ENCODE measurements at places on chromosomes 5 and 9.

DNA sequence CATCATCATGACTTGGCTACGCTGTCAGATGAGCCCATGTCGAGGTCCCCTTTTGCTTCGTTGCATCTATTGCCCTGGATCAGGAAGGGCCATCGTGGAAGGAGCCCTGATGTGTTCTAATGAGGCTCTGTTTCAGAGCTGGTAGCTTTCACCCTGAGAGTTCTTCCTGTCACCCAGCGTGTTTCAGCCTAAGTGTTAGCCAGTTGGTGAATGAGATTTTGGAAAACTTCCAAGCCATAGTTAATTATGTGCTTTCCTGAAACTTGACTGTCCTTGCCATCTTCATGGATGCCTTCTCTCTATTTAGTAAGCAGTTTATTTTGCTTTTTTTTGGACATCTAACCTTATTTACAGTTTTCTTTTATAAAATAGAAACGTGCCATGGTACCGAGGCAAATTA, 1695.4 kb upstream of the WWC1 start:
- DNase-seq, result no peak

GRCh38 chr5:179620703-179621350, 2.6 kb downstream of the HNRNPH1 start:
- DNase-seq, result no peak

- no peak for DNase-seq
These were observed 174.5 kb upstream of the KLF9 start for GRCh38 chr9:70588999-70589398.

- DNase-seq, result no peak
These were observed 3.4 kb downstream of the SLC38A9 start for GRCh38 chr5:55708732-55709131.

- no peak for DNase-seq
These were observed 175.7 kb downstream of the ARHGAP26 start for GRCh38 chr5:142945845-142946244.

DNA sequence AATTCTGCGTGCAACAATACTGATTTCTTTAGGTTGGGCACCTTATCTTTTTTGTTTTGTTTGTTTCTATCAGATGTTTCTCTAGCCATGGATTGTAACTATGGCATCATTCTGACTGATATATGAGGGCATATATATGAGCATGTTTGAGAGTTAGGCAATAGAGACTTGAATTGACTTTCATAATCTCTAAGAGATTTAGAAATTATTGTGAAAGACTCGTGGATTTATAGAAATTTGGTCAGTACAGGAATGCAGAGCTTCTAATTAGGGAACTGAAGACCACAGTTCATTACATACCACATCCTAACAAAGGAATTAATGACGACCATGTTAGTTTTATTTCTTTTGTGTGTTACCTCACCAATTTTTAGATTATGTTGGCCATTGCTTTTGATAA, 546.0 kb upstream of the GRAMD2B start:
- no peak for DNase-seq

GRCh38 chr9:89590415-89590814, 14.4 kb upstream of the GADD45G start:
- no peak for DNase-seq

- no peak for DNase-seq
These were observed at the start of gene IL3 for GRCh38 chr5:132060501-132061161. IL3 (plus strand) TSS chr5:132060655; CDS start chr5:132060707, 52 bp downstream.

GRCh38 chr9:37251452-37251851, 131.1 kb downstream of the ZCCHC7 start:
- no peak for DNase-seq

DNA sequence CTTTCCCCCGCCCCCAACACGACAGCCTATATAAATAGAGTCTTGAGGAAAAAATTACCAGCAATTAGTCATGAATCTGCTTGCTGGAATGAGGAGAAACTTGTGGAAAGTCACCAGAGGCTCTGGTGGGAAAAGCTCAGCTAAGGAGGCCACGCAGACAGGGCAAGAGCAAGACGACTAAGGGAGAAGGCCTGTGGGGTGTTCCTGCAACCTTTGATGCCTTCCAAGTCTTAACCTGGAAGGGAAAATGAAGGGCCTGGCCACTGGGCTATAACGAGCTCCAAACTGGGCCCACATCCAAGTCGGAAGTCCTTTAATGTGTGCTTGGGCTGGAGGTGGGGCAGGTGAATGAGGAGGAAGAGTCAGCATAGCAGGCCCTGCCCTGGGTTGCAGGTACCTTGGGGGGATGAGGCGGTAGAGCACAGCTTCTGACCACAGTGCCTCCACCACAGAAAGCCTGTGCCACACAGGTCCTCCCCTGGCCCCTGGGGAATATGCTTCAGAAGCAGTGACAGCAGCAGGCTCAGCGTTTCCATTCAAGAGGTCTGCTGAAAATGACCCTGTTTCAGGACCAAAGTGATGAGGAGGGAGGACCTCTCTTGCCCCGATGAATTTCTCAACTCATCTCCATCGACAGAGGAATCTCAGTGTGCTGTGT, 92.8 kb upstream of the LRRTM2 start:
- DNase-seq, result no peak

- DNase-seq, result no peak
These were observed 152.5 kb downstream of the EFNA5 start for GRCh38 chr5:107518190-107518589.

GRCh38 chr5:170092455-170093101, 13.1 kb upstream of the FOXI1 start:
- DNase-seq, result no peak

DNA sequence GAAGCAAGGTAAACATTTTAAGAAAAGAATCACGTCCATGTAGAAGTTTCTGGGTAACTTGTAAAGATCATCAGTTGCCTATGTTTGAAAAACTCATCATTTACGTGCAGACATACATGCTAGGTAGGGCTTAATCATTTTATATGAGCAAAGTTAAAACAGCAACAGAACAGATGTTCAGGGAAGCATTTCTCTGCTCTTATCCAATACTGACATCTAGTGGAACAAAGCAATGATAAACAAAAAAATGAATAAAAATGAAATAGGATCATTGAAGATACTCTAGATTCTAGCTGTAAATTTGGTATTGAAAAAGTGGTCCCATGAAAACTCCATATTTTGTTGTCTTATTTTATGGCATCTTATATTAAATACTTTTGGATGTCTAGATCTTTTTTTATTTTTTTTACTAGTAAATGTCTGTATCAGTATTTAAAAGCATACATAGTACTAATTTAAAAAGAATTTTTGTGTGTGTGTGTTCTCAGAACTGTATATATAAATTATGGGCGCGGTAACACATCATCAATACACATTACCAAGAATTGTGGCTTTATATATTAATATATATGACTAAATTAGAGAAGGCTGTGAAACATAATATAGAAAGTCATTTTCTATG, 1050.2 kb downstream of the CDH12 start:
- DNase-seq, result no peak

GRCh38 chr9:79762070-79762469, 190.3 kb downstream of the TLE4 start:
- no peak for DNase-seq

DNA sequence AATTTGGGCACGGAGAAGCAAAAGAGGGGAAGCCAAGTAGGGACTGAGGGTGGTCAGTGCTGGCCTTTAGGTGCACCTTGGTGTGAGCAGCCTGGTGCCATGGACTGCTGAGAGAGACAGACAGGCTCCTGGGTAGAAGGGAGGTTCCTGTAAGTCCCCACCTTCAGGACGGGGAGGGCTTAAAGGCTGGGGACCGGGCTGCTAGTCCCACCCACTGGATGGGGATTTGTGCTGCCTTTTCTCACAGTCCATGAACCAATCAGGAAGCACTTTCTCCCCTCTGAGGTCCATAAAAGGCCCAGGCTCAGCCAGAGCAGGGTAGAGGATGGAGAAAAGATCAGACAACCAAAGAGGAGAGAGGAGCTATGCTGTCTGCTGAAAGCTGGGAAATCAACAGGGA, 15.2 kb downstream of the CDC25C start:
- no peak for DNase-seq

DNA sequence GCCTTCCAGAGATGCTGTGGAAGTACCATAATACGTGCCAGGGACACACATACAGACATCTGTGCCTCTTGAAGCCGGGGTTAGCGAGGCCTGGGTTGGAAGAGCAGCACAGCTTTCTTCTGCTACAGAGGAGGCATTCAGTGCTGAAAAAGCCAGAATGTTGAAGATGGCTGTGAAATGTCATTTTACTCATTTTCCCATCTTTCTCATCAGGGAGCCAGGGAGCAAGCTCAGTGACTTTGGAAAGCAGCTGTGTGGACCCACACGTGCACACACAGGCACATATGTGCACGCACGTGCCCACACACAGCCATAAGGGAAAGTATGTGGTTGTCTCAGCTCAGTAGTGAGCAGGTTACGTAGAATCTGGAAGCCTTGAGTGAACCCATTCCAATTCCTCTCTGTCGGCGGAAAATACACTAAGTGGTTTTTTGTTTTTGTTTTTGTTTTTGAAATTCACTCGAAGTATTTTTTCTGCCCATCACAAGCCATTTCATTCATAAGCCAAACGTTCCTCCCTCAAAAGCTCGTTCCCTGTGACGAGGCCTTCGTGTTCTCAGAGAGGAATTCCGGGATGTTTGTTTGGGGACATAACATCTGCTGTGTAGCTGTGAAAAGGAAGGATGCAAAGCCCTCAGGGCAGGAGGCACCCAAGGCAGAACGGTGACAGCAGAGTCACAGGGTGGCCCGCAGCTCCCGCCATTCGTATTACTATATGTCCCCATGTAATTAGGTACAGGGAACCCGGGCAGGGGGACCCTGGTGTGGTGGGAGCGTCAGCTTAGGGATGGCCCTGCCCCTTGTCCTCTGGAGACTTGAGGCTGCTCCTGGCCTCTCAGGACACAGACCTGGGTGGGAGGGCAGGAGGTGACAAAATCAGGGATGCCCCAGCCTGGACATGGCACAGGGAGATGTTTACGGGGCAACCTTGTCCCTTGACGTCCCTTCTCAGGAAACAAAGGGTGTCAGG, 29.0 kb upstream of the ANKRD33B start:
- DNase-seq, result no peak

- DNase-seq, result no peak
These were observed 56.4 kb downstream of the PRRT1B start for GRCh38 chr9:131601683-131602181.

- no peak for DNase-seq
These were observed 55.8 kb upstream of the SMARCA2 start for GRCh38 chr9:1959371-1959770.

GRCh38 chr9:76603448-76603895, 144.5 kb downstream of the GCNT1 start:
- no peak for DNase-seq

Data from CD8-positive, alpha-beta T cell (primary cell).